Mesothelial cell of epicardium (in vitro differentiated cells): ENCODE measurements at places on chromosomes 12 and 14.

GRCh38 chr12:53591301-53592206, 34.6 kb downstream of the ATF7 start:
- DNase-seq: no peak

DNA sequence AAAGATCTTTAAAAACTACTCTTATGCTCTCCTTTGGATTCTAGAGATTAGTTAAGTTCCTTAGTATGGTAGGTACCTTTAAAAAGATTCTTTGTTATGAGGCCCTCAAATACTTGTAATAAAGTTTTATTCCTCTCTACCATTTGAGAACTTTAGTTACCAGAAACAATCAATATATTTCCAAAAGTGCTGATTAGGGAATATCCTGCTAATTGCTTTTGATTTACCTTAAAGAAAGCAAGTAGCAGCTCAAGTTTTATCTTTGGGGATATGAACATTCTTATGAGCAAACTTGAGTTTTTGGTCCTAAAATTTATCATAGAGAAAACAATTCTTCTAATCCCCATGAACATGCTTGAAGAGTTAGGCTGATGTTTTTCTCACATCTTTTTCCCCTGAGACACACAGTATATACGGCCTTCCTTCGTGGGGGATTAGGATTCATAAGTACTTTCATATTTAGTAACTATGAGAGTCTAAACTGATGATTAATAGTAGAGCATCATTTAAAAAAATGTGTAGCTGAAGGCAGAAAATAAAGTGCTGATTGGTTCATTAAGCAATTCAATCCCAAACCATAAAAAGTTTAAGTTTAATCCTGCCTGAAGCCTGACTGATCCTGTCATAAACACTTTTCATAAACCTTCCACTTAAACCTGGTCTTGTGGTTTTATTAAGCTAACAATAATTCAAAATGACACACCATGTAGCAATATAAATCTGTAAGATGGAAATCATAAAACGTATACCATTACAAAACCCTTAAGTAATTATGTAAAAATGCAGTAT, 380.5 kb upstream of the FBXO33 start:
- DNase-seq: no peak

DNA sequence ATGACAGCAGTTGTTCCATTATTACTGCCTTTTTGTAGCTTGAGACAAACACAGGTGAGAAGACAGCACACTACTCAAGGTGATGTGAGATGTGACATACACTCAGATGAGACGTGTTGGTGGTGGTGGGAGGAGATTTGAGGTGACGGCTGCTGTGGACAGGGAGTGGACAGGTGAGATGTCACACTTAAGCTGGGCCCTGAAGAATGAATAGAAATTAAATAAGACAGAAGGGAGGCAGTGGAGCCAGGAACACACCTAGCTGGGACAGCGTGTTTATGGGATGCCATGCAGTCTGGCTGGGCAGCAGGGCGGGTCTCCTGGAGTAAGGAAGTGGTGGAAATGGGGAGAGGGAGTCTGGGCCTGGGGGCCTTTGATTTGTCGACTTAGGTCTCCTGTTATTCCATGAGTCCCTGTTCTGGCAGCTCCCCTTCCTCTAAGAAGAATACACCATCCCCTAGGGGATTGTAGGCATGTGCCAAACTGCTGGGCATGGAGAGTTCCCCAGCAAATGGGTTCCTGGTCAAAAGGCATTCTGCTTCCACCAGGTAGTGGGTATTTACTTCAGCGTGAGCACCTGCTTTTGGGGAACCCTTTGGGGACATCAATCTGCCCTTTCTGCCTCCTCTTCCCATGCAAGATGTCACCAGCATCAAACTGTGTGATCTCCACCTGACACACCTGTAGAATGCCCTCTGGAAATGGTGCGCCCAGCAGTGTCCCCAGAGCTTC, 71.2 kb upstream of the ESRRB start:
- no peak for DNase-seq

DNA sequence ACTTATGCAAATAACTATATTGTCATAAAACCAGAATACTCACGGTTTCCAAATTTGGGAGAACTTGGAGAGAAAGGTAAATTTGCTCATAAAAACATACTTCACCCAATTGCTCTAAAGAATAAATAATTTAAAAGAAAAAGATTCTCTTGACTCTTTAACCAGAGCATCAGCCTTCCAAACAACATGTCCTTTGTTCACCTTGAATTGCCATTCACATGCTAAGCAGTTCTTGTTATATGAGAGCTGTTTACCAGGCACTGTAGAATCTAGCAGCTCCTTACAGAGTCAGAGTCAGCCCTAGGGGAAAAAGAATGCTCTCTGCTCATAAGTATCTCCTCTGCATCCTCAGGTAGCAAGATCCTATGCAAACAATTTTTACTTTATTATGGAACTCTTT, 10.2 kb downstream of the SLCO1A2 start:
- DNase-seq: no peak
